HFF-Myc (cell line): ENCODE measurements at places on chromosomes 16 and 17.
A peak's percentile ranks its signal among the peaks of the same experiment; 100 is the strongest.

GRCh38 chr17:521561-522325 lies 169.1 kb upstream of the RPH3AL start:
- DNase-seq: no peak

- no peak for DNase-seq
Observed at GRCh38 chr17:75707079-75707571, 14.1 kb upstream of the ITGB4 start.

DNA sequence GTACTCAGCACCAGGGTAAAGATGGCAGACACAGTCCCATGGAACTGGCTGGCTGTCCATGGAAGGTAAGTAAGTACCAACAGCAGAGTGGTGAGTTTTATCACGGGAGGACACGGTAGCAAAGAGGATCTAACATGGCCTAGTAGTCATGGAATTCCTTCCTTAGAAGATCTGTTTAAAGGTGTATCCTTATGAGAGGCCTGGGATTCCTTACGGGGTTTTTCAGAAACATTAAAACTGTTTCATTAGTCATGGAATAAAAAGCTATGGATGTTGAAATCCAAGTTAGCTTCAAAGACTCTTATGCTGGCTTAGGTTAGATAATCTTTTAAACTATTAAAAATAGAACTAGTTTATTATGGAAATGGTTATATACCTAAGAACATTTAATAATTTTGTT lies 7.4 kb downstream of the FTO start:
- no peak for DNase-seq

- DNase-seq: no peak
Observed at GRCh38 chr17:20266806-20267458, 200.4 kb downstream of the LGALS9B start.

DNA sequence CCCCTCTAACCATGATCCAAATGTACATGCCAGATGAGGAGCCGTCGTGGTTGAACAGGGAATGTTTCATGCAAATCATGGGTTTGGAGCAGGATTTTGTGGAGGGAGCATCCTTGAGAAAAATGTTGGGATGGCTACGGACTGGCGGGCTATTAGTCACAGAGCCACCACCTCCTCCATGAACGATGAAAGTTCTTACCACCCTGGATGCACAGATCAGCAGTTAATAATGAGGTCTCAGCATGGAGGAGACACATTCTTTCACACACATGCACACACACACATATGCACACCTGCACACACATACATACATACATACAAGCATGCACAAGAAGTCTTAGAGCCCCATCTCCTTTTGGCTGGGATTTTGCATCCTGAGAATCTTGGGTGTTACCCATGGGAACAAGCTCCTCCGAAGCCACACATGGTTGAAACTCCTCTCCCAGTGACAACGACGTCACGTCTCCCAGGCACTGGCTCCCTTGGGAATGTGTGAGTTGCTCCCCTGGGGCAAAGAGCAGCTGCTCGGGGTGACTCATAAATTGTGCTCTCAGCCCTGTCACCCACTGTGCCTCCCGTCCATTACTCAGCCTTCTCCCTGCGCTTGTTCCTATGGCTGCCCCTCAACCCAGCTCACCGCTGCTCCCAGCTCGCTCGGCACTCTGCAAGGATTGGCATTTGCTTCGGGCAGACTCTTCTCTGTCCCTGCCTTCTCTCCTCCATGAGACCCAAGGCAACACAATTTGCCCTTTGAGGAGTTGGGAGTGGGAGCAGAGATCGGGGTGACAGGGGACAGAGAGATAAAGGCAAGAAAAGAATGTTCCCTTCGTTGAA lies 344.6 kb downstream of the SOX9 start:
- DNase-seq: peak; percentile 73

GRCh38 chr16:67644038-67644437 lies 906 bp upstream of the CARMIL2 start:
- no peak for DNase-seq

GRCh38 chr17:59427425-59427921 lies 96.0 kb downstream of the YPEL2 start:
- no peak for DNase-seq

- no peak for DNase-seq
Observed at GRCh38 chr16:813204-813915, 12.8 kb upstream of the GNG13 start.

- DNase-seq: no peak
Observed at GRCh38 chr17:27566671-27567562, 64.1 kb upstream of the LGALS9 start.

DNA sequence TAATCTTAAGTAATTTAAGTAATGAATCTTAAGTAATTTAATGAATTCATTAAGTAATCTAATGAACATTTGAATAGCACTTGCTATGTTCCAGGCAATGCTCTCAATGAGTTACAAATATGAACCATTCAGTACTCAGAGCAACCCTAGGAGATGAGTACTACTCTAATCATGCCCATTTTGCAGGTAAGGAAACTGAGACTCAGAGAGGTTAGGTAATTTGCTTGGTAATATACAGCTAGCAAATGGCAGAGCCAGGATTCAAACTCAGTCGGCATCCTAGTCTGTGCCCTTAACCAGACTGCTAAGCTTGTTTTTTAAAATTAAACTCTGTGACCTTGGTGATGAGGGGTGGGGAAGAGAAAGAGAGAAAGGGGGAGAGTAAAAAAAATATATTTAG lies 25.6 kb downstream of the ACSM1 start:
- DNase-seq: no peak

- DNase-seq: no peak
Observed at GRCh38 chr16:87330257-87330624, 13.0 kb upstream of the C16orf95 start.

DNA sequence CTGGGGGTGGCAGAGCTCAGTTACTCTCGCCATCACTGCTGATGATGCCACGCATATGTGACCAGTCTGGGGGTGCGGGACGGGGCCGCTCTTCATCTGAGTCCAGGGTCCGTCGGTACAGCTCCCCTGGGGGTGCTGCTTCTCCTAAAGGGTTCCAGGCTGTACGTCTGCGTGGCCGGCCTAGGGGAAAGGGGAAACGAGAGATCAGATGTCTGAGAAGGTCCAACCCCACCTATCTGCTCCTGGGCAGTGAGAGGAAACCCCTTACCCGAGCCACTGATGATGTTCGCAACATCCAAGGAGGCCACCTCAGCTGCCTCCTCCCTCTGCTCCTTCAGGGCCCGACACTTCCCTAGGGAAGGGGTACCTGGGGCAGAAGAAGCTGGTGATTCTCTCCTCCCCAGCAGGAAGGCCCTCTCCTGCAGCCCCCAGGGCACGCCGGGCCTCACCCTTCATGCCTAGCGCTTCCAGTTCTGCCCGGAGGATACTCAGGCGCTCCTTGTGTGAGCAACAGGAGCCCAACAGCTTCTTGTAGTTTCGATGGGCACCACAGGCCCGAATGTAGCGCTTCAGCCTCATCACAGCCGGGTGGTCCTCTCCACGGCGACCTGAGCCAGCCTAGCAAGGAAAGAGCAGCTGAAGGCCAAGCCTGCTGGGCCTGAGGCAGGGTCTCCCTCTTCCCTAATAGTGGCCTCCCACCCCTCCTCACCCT lies 2.1 kb downstream of the HIRIP3 start:
- no peak for DNase-seq
